Activated naive CD4-positive, alpha-beta T cell treated with anti-CD3 and anti-CD28 coated beads, Interleukin-2, amount 50 U/mL, for 16 hours (primary cell): ENCODE measurements at places on chromosomes 16 and 17.

- DNase-seq, result no peak
Measured at GRCh38 chr16:24999856-25000461, 15.2 kb downstream of the ARHGAP17 start.

DNA sequence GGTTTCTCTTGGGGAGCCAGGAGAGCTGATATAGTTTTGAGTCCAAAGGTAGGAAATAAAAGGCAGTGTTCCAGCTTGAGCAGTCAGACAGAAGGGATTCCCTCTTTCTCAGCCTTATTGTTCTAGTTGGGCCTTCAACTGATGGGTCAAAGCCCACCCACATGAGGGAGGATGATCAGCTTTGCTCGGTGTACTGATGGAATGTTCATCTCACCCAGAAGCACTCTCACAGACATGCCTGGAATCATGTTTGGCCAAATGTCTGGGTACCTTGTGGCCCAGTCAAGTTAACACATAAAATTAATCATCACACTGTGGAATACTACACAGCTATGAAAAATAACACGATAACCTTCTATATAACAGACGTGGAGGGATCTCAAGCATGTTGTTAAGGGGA, 23.1 kb upstream of the KCNG4 start:
- DNase-seq, result no peak

GRCh38 chr16:13013043-13013442, 111.6 kb downstream of the SHISA9 start:
- DNase-seq, result no peak

- no peak for DNase-seq
Measured at GRCh38 chr17:77622647-77623046, 335.9 kb upstream of the TNRC6C start.

GRCh38 chr16:56856876-56857447, 8.0 kb upstream of the SLC12A3 start:
- no peak for DNase-seq

DNA sequence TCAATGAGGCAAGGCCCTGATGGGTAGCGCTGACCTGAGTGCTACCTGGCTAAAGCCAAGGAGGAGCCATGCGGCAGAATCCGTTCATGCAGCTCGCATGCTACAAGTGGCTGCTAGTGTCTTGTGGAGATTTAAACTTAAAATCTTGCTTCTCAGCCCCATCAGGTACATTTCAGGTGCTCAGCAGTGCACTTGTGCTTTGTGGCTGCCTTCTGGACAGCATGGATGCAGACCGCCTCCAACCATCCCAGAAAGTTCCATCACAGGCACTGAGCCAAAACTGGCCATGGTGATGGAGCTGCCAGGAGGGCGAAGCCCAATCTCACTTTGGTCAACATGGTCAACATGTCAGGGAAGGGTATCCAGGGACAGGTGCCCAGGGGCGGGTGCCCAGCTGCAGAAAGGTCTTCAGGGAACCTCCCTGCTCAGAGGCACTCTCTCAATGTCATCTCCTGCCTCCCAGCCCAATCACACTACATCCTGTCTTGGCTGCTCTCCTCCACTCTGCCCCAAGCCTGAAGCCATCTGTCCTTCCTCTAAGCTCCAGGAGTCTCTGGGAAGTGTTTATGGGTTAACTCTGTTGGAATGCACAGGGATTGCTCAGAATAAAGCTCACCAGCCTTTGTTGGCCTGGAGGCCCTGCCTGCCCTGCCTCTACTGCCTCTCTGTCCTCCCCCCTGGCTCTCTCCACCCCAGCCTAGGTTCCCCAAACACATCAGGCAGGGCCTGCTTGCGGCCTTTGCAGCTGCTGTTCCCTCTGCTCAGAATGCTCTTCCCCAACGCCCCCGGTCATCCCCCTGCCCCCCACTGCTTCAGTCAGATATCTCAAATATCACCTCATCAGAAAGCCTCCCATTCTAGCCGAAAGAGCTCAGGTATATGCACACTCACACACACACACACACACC, 18.3 kb upstream of the TNFRSF13B start:
- DNase-seq, result no peak

DNA sequence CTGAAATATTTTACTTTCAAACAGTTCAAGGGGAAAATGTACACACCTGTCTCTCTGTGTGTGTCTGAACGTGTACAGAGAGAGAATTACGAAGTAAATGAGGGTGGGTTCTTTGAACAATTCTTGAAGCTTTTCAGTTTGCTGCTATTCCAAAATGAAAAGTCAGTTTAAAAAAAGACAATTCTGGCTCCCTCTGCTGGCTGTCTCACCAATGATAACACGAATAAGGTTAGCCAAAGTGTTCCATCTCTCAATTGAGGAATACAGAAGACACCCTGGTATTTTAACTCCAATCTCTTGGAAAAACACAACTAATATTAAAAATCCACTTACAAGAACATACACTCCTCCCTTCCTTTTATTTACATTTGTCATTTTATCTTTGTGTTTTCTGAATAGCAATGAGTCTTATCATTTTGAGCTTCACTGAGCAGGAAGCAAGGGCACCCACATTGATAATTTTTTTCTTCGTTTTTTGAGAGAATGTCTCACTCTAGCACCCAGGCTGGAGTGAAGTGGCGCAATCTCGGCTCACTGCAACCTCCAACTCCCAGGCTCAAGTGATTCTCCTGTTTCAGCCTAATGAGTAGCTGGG, 20.5 kb downstream of the EFTUD2 start:
- DNase-seq, result peak; percentile 20

DNA sequence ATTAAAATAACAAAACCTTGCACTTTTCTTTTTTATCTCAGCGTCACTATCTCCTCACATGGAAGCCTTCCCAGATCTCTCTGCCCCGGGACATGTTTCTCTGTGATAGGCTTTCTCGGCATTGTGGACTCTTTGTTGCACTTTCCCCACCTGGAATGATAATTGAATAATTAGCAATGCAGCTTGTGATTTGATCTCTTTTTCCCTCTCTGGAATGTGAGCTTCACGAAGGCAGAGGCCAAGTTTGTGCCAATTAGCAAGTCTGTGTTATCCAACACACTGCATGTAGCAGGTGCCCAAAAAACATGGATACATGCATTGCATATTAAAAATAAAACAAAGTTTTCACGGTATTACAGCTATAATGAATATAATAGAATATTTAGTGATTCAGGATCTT, 431.2 kb downstream of the HAPSTR1 start:
- DNase-seq, result no peak

DNA sequence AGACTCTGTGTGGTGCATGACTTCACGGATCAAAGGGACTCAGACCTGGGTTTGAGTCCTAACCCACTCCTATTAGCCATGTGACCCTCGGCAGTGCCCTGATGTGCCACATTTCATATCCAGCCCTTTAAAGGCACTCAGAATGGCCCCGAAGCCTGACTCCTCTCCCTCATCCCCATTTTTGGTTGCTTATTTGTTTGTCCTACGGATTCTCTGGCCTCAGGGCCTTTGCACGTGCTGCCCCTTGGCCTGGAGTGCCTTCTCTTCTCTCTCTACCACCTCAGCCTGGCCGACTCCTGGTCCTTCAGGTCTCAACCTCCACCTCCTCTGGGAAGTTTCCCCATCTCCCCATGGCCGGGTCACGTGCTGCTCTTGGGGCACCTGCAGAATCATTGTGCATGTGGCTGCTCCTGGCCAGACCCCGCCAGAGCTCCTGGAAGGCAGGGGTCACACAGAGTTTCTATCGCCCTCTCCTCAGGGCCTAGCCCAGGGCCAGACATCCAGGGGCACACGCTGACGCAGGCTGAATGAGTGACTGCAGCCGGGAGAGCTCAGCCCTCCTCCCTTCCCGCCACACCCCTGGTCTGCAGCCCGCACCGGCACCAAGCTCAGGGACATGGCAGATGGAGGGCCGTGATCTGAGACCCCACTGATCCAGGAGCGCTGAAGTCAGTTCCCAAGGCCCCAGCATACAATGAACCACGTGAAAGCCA, 22.0 kb upstream of the CIBAR2 start:
- no peak for DNase-seq

DNA sequence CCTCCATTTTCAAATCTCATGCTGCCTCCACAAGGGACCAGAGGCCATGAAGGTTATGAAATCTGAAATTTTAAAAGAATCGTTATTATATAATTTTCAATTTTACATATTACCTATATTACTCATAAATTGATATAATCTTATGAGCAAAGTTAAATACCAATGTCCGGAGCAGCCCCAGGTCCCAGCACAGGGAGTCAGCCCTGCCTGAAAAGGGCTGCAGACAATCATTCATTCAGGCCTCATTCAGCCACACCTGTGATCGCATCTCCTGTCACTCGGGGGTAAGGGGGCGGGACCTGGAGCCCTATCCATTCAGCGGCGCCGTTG, 172.5 kb downstream of the AHSP start:
- DNase-seq, result no peak

GRCh38 chr17:66686601-66687000, 148.3 kb upstream of the CACNG5 start:
- DNase-seq, result no peak

DNA sequence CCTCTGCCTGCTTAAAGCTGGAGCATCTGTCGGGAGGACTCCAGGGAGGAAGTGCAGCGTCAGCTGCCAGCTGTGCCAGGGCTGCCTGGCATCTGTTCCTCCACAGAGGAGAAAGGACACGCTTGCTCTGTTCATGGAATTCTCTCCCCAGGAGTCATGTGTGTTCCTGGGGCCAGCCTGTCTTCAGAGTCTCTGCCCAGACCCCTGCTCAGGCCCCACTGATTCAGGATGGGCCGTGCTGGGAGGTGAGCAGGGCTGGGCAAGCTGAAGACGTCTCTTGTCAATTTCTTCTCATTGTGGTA, 24.2 kb downstream of the CRISPLD2 start:
- DNase-seq, result no peak

DNA sequence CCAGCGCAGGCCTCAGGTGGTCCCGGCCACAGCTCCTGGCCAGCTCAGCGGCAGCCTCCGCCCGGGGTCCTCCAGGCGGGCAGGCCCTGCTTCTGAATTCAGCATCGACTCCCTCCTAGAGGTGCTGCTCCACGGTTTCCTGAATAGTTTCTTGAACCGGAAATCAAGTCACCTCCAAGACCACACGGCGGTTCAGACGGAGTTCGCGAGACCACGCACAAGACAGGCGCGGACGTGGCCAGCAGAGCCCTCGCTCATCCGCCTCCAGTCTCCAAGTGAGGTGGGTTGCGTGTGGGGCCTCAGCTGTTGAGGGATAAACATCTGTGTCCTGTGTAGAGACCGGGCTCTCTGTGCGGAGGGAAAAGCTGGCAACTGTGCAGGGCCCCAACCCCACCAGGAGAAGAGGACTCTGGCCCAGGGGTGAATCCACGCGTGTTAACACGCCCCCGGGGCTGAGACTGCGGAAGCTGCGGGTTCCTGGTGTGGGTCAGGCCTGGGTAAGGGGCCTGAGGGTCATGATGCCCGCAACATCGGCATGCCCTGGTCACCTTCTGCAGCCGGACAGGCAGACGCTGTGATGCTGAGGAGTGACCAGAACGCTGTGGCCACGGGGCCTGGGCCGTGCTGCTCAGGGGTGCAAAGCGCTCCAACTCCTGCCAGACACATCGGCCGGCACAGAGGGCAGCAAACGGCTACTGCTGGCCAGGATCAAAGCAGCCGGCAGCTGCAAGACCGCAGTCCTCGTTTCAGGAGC, 55.0 kb upstream of the METRNL start:
- no peak for DNase-seq

- no peak for DNase-seq
Measured at GRCh38 chr17:17523001-17523730, 27.0 kb upstream of the RASD1 start.

DNA sequence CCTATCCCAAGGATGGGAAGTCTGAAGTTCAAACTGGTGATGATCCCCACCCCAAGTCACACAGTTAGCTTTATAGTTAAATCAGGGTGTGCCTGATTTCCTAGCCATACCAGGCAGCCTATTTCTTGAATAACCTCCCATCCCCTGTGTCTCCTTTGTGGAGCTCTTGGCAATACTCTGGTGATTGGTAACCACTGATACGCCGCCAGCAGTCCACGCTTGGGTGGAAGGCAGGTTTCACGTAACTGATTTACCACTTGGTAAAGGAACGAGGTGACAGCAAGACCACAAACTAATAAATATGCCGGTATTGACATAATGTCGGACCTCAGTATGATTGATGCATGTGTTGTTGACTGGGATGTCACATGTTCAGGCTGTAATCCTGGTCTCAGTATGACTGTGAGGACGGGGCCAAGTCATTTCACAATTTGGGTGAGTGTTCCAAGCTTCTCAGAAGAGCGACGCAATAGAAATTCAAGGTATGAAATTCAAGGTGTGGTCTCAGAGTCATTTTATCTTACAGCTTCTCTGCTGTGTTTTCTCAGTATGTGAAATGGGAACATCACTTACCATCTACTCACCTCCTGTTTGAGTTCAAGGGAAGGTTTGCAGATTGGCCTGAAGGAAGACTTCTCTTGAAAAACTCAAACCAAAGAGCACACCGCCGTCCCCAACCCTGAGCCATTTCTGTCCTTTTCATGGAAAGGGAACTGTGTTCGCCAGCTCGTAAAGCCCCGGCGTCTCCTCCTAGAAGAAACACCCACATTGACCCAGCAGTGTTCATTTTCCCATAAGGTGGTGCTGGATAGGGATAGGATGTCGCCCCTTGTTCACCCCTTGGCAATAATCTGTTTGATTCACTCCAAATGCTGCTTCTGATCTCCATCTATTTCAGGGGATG, 678.9 kb downstream of the WWOX start:
- no peak for DNase-seq

DNA sequence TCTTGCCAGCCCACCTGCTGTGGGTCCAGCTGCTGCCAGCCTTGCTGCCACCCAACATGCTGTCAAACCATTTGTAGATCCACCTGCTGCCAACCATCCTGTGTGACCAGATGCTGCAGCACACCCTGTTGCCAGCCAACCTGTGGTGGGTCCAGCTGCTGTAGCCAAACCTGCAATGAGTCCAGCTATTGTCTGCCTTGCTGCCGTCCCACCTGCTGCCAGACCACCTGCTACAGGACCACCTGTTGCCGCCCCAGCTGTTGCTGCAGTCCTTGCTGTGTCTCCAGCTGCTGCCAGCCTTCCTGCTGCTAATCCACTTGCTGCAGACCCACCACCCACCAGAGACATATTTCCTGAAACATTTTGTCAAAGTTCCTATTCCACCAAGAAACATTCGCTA, 641 bp downstream of the KRTAP9-1 start:
- DNase-seq, result no peak

DNA sequence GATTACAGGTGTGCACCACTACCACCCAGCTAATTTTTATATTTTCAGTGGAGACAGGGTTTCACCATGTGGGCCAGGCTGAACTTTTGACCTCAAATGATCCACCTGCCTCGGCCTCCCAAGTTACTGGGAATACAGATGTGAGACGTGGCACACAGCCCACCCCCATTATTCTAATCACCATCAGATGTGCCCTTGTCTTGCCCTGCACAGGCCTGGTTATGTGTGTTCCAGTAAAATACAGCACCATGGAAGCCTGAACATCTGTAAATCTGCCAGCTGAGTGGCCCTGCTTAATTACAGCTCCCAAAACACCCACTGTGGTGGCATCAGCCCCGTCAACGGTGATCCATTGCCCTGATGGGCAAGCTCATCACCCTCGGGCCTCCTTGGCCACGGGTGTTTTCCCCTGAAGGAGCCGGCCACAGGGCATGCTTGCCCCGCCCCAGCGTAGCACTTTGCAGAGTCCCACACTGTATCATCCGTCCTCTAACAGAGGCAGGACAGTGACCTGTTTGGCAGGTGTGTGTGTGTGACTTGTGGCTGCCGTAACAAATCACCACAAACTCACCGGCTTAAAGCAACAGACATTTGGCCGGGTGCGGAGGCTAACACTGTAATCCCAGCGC, 74.5 kb downstream of the RBFOX3 start:
- no peak for DNase-seq
